ENCODE measurements at places on chromosomes 4 and X.

GRCh38 chrX:103439161-103439560, 62.8 kb downstream of the BEX3 start:
- DNase-seq = no peak

DNA sequence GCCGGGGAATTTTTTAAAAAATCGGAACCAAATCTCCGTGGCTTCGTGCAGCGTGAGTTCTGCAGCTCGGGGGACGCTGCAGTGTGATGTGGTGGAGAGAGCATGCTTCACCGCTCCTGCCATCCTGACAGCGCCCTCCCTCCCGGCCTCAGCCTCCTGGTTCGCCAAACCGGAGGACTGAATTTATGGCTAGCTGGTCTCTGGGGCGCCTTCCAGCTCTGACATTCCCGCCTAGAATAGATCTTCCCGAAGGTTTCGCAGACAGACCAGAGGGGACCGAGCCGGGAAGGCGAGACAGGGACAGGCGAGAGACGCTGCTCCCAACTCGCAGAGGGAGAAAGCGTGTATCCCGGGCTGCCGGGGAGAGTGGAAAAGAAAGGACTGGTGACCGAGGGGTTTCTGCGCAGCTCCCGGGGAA, 25.9 kb downstream of the HOPX start:
- peak; percentile 31 for DNase-seq

GRCh38 chr4:129136433-129136832, 40.5 kb downstream of the C4orf33 start:
- no peak for DNase-seq

DNA sequence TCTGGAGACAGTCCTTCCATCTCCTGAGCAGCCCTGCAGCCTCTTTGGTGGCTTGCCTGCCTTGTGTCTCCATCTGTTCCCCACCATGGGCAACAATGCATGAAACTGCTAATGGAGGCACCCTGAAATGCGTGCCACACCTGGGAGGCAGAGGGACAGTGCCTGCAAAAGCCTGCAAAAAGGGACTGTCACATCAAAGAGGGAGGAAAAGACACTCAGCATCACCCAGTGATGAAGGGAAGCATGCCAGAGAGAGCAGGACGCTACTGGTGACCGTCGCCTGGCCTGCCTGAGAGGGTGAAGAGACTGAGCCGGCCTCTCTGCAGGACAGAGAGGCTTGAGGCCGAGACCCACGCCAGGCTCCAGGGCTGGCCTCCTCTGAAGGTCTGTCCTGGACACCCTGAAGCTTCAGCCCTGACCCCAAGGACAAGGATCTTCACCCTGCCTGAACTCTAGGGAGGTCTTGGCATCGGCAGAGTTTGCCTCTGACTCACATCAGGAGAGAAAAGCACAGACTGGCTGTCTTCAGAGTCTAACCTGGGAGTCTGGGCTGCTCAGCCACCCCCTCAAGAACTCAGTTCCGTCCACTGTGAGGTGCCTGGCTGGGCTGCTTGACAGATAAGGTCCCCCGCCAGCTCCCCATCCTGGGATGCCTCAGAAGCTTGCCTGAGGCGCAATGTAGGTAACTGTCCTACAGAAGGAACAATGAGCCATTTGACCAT, 8.1 kb downstream of the ACSL1 start:
- DNase-seq = no peak

DNA sequence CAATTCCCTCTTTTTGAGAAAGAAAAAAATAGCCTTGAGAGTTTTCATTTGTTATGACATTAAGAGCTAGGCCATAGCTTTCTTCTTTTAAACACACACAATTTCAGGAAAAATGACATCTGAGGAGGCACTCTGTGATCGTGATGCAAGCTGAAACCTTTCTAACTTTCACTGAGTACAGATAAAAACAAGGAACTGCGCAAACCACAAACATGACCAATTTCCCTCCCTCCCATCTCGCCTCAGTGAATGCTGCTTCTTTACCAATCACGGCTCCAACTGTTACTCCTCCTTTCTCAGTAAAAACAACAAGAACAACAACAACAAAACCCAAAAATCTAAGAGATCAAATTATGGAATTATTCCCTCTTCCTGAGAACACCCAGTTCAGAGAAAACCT, 626.8 kb downstream of the TLL1 start:
- DNase-seq = no peak

GRCh38 chr4:160009656-160010493, 907.0 kb downstream of the RAPGEF2 start:
- no peak for DNase-seq

- DNase-seq = peak; percentile 5
Observed at GRCh38 chr4:60134099-60134498, 1066.0 kb upstream of the ADGRL3 start.

DNA sequence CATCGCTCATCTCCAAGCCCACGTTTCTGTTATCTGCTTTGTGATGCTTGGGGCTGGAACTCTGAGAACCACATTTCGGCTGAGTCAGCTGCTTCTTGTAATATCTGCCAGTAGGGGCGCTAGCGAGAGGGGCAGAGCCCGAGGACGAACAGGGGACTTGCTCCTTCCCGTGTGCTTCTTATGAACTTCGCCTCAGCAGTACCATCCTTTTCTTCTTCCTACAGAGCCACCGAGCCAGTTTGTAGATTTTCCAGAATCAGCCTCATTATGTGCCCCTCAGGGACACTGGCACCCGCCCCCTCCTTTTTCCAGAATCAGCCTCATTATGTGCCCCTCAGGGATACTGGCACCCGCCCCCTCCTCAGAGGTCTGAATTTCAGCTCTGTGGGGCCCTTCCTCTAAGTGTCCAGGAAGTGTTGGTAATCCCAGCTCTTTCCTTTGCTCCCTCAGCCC, 441.7 kb upstream of the RASGEF1B start:
- peak; percentile 50 for DNase-seq

GRCh38 chr4:113502906-113503305, 258.6 kb downstream of the CAMK2D start:
- DNase-seq = no peak

DNA sequence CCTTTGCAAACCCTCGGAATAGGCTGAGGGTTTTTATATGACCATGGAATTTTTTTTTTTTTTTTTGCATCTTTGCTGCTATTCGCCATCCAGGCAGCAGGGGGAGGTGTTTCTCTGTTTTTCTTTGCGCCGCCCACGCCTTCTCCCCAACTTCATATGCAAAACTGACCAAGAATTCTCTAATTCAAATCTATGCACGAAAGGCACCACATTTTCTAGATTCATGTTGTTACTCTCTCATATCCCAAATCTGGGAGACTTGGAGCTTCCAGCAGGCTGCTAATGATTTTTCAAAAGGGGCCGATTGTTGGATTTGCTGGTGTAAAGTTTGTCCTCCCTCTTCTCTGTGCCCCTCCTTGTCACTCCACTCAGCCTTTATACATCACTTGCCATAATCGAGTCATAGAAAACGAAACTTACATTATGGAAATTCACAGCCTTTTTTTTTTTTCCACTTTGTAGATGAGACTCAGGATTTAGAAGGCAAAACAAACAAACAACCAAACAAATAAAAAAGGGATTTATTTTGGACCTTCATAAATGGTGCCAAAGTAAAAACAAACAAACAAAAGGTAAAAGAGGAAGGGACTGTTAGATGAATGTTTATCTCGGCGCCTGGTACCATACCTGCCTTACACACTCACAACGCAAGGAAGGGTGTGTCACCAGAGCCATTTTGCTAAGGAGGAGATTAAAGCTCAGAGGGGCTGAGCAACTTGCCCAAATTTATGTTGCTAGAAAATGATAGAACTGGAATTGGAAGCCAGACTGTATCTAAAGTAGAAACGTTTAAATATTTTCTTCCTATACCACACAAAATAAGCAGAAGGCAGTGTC, 29.3 kb upstream of the BOD1L1 start:
- peak; percentile 68 for DNase-seq

All from fibroblast of upper back skin (primary cell).